ENCODE measurements at places on chromosomes 3 and 15.

DNA sequence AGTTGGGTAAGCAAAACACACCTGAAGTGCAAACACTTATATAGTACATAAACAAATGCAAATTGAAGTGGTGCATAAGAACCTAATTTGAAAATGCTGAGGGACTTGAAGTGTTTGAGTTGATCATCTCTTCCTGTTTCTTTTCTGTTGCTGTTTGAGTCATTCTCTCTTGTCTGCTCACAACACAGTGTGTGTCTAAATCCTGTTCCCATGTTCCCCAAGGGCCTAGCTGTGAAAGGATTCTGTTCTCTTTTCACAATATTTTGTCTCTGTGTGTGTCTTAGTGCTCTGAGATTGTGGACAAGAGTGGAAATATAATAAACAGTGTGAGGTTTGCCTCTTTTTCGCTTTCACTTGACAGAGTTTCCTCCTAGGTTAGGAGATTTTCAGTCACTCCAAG, 6.1 kb downstream of the CD96 start:
- no peak for DNase-seq

DNA sequence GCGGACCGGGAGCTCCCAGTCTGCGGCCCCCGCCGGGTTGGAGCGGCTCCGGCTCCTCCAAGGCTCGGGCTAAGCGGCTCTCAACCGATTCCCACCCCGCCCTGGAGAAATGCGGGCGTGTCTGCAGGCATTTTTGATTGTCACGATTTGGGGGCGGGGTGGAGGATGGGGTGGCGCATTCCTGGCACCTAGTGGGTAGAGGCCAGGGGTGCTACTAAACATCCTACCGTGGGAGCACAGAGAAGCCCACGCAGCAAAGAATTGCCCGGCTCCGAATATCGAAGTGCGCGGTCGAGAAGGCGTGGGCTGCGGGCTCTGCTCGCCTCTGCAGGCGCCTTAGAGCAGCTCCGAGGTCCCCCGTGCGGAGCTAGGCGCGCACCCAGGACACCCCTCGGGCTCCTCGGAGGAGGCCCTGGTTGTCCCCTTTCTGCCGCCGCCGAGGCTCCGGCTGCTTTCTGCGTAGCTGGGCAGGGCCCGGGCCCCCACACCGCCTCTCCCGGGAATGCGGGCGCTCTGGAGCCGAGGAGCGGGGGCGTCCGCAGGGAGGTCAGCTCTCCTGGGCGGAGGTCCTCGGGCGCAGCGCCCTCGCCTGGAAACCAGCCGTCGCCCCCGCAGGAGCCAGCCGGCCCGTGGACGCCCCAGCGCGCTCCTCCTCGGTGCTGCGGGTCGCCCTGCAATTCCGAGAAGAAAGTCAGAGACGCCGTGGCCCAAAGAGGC, 16.5 kb upstream of the LAMP3 start:
- no peak for DNase-seq

- DNase-seq = peak; percentile 13
Measured at GRCh38 chr15:40999190-40999589, 45.9 kb downstream of the CHAC1 start.

DNA sequence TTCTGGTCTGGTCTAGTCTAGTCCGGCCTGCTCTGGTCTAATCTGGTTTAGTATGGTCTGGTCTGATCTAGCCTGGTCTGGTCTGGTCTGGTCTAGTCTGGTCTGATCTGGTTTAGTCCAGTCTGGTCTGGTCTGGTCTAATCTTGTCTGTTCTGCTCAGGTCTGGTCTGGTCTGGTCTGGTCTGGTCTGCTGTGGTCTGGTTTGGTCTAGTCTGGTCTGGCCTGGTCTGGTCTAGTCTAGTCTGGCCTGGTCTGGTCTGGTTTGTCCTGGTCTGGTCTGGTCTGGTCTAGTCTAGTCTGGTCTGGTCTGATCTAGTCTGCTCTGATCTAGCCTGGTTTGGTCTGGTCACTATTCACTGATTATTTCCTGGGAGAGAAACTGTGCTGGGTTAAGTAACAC, 84.1 kb upstream of the PRR23E start:
- no peak for DNase-seq

- DNase-seq = no peak
Measured at GRCh38 chr15:52171807-52172206, 19.4 kb downstream of the GNB5 start.

GRCh38 chr3:16366581-16366980, 101.6 kb downstream of the OXNAD1 start:
- DNase-seq = no peak

GRCh38 chr3:82636177-82636576, 874.7 kb upstream of the GBE1 start:
- no peak for DNase-seq

GRCh38 chr3:23444386-23444785, 241.3 kb downstream of the UBE2E2 start:
- no peak for DNase-seq

DNA sequence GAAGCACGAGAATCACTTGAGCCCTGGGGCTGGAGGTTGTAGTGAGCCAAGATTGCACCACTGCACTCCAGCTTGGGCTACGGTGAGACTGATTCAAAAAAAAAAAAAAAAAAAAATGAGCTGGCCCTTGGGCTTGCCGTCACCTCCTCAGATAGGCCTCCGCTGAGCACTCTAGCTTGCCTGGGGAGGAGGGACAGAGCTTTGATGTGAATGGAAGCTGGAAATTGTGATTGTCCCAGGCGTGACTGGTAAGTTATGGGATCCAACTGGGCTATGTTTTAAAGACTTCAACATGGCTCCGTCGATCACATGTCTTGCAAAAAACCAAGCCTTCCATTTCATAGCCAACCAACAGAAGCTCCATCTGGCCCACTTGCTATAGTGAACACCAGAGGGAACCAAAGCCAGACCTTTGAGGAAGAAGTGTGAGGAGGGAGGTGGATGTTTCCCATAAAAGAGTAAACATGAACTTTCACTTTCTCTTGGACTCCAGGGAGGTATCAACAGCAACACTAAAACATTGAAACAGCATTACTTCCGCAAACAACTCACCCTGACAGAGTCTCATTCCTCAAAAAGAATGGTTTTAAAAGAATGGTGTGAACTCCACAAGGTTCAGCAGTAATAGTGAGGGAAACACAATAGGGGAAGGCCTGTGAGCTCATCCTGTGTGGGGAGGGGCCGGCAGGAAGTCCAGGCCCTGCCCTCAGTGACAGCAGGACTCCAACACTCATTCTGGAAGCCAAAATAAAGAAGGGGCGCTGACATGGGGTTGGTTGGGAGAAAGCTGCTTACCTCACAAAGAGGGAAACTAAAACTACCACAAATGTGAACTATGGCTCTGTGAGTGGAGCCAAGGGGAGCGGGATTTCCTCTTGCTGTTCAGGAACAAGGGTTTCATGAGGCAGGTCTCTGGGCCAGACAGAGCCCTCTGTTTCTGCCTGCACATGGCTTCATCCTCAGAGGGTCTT, 59.2 kb upstream of the IL12A start:
- DNase-seq = peak; percentile 68

DNA sequence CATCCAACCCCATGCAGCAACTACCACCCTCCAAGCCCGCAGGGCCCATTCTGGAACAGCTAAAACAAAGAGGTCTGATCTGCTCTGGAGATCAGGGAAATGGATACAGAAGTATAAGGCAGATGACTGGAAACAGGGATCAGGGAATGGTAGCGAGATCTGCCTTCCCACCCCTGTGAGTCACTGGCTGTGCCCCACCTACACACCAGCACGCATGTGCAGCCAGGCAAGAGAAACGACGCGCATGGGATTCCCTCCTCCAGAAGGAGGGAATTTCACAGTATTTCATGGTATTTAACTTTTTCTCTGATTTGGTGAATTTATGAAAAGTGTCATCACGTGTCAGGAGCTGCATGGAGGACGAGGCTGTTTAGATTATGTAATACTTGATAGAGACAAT, 116.7 kb downstream of the ARRDC4 start:
- no peak for DNase-seq

- DNase-seq = no peak
Measured at GRCh38 chr15:65399997-65400396, 22.2 kb upstream of the IGDCC3 start.

GRCh38 chr3:128794067-128794768, 68.2 kb downstream of the RAB7A start:
- DNase-seq = peak; percentile 32

GRCh38 chr3:181719991-181720680, 8.4 kb downstream of the SOX2 start:
- no peak for DNase-seq

- peak; percentile 73 for DNase-seq
Measured at GRCh38 chr3:117510396-117510795, 800.8 kb downstream of the TUSC7 start.

All from fibroblast of skin of left quadriceps (primary cell).